ENCODE measurements at places on chromosomes 6 and 20.

DNA sequence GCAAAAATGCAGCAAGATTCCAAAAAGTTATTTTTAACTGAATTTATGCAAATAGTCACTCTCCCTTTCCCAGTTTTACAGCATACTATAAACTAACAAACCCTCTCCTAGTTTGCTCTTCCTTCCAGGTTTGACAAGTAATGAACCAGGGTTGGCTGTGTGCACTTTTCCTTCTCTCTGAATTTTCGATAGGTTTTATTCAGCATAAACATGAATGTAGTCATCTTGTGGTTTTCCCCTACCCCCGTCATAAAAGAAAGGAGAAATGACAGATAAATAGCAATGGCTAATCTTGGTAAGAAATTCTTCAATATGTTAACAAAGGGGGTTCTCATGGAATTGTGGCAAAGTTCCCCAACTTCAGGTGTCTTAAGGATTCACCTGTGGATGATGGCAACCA, 26.3 kb downstream of the PRDM1 start:
- DNase-seq = no peak

DNA sequence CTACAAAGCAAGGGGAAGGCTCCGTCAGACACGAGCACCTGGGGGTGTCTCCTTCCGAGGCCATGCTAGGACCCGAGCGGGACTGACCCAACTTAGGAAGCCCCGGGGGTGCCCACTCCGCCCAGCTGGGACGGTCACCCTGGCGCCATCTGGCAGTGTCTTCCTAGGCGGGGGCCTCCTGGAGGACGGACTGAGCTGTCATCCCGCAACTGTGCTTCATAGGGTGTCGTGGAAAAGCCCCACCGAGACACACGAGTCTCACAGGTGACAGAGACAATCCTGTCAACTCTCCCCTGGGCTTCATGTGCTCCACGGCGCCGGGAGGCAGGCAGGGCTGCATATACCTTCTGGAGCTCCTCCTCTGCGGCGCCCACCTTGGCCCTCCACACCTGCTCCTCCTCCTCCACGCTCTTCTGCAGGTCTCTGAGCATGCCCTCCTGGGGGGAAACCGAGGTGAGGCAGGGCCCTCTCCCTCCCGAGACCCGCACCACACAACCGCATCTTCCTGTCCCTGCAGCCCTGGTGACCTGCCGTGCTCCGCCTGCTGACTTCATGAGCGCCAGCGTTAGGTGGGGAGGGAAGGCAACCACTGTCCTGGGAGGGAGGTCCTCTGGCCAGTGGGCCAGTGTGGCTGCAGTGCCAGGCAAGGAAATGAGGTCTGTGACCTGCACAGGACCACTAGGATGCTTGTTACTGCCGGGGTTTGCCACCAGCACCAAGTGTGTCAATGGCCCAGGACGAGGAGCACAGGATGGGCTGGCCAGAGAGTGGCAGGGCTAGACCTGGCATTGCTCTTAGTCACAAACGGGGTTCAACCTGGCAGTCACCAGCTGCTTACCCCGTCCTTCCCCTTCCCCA, 50.7 kb downstream of the DSTN start:
- DNase-seq = no peak

GRCh38 chr20:10906834-10907233, 233.0 kb upstream of the JAG1 start:
- DNase-seq = no peak

DNA sequence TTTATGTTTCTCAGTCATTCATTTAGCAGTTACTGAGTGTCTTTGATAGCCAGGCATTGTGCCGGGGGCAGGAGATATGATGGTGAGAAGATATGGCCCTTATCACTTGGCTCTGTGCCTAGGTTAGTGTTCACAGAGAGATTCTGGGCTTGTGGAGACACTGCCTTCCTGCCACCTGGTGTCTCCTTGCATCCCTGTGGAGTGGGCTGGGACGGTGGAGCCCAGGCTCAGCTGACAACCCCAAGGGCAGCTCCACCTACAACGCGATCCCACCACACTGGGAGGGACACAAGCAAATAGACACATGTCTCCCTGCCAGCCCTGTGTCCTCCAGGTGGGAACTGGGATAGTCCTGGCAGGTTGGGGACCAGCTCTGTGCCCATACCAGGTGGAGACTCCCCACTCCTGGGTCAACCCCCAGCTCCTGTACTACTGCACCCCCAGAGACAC, 30.3 kb upstream of the VEGFA start:
- DNase-seq = no peak

DNA sequence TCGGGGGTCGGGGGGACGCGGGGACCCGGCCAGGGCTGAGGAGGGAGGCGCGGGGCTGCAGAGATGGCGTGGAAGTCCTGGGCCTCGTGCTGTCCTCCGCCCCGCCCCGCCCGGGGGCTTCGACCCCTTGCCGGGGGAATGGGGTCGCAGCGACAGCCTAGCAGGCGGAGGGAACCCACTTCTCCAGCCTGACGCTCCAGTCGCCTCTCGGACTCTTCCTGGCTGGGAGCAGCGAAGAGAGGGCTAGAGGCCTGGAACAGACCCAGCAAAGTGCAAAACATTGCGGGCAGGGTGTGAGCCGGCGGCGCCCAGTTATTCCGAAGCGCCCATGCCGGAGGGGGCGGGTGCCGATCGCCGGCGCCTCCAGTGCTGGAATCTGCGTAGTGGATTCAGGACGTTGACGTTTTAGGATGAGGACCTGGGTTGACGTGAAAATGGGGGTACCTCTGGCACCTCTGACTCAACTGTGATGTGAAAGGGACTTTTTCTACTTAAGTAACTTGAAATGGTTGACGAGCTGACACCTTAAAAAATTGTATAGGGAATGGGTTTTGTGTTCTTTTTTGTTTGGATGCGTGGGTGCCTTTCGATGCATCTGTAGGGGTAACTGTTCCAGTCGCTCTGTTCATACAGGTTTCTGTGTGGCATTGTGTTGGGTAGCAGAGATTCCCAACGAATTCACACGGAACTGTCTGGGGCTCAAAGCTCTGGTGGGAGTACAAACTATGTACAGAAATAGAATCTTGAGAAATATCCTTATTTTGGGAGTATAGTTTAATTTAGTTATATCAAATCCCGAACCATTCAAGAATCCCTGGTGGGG, 1.4 kb downstream of the SLC35F1 start:
- DNase-seq = no peak

- no peak for DNase-seq
These were observed 282.6 kb downstream of the CDC5L start for GRCh38 chr6:44670146-44670545.

DNA sequence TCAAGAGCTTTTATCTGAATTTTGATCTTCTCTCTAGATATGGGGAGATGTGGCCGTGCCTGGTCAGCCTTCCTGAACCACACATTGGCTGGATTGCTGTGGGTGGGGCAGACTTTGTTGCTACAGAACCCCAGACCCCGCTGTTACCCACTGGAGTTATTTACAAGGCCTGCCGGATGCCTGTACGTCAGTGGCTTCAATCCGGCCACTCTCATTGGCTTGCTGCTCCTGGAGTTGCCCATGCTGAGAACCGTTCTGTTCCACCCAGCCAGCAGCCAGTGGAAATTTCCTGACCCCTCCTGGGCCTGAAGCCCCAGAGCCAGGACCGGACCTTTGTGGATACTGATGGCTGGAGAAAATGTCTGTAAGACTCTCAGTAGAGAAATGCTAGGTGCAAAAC, 101.9 kb downstream of the TFAP2C start:
- DNase-seq = no peak

DNA sequence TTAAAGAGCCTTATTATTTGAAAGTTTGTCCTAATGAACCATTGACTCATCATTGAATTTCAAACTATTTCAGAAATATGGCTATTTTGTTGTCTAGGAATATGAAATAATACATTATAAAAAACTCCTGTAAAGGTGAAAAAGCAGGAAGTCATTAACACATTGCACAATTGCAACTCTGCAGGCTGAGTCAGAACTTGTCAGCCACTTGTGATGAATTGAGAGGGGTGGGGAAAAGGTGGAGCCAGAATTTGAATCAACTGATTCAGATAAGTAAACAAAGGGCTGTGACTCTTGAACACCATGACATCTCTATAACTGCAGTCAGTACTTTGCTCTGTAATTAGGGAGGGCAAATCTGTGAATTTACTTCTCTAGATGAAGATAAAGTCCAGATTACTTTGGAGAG, 6.0 kb downstream of the C6orf141 start:
- no peak for DNase-seq

GRCh38 chr6:20400456-20401204, 1.0 kb upstream of the E2F3 start:
- no peak for DNase-seq

- no peak for DNase-seq
These were observed 112.2 kb downstream of the IRF4 start for GRCh38 chr6:503610-504362.

GRCh38 chr6:157774153-157775135, 48.6 kb upstream of the SNX9 start:
- DNase-seq = peak; percentile 53
